ENCODE measurements at places on chromosomes 12 and 14. TPM values are rescaled to one million over a fixed set of nuclear protein-coding genes. Genes with fewer than 3 reads are reported as not detected.

DNA sequence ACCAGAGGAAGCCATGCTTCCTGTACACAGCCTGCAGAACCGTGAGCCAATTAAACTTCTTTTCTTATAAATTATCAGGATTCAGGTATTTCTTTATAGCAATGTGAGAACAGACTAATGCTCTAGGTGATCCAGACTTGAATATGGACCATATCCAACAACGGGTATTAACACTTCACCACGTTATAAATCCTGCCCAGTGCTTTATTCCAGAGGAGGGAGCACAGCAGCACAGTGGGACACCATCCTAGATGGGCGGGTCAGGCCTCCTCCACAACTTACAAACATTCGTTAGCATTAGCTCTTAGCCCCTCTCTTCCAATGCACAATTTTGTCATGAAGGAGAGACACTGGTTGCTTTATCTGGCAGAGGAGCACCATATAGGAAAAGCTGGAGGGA, 66.0 kb downstream of the TMCC3 start:
- DNase-seq, result no peak

TPH2 gene
- not detected for total RNA-seq

SYCP3 gene
- 0.20 TPM for total RNA-seq

- peak; percentile 13 for DNase-seq
Measured at GRCh38 chr14:89600950-89601826, 184.2 kb upstream of the FOXN3 start.

GRCh38 chr14:104581521-104581920, 2.0 kb downstream of the C14orf180 start:
- no peak for DNase-seq

DNA sequence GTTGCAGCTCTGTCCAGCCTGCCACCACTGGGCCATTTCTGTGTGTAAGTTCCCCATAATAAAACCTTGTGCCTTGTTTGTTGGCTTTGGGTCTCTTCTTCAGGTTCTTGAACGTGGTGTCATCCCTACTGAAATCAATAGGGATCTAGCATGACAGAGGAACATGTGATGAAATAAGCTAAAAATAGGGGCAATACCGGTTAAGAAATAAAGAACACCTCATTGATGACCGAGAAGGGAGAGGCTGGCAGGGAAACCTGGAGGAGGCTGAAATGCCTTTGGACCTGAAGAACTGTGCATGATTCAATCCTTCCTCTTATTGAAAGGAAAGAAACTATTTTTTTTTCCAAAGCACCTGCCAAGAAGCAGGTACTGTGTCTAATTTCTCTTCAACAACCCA, 172.3 kb downstream of the PPM1H start:
- DNase-seq, result no peak

DNA sequence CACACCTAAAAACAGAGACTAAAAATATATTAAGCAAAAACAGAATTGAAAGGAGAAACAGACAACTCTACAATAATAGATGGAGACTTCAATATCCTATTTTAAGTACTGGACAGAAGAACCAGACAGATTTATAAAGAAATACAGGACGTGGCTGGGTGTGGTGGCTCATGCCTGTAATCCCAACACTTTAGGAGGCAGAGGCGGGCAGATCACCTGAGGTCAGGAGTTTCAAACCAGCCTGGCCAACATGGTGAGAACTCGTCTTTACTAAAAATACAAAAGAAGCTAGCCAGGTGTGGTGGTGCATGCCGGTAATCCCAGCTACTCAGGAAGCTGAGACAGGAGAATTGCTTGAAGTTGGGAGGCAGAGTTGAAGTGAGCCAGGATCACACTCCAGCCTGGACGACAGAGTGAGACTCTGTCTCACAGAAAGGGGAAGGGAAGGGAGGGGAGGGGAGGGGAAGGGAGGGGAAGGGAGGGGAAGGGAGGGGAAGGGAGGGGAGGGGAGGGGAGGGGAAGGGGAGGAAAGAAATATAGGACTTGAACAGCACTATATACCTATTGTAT, 53.0 kb downstream of the CDK17 start:
- no peak for DNase-seq

DNA sequence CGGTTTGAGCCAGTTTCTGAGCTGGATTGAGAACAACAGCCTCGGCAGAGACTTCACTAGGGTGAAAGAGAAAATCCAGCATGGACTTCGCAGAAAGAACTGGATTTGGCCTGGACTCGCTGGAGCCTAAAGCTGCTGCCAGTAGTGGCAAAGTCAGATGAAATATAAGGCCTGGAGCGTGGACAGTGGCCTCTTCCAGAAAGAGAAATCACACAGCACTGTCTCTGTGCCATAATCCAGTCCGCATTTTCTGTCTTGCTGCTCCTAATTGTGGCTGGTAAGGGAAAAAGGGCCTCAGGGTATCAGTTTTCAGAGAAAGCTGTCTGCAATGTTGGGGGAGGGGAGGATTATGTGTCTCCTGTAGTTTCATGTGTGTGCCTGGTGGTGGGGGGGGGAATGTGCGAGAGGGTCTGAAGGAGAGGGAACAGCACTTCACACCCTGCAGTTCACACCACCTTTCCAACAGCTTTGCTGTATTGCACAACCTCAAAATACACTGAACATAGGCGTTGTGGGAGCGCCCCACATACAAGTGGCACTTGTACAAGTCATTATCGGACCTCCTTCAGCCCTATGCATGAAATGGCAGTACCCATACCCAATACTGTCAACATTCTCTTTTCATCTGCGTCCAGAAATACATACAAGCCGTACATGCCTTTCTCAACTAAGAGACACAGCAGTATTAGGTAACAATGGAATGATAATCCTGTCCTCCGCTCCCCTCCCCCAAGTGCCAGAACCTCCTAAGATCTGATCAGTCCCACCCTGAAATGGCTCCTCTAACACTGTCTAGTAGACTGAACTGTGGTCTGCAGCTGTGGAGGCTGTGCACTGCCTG, 107.5 kb upstream of the ATF7IP start:
- peak; percentile 99 for DNase-seq

Data from RPMI7951 (cell line).